ENCODE measurements at places on chromosomes 11 and 22. TPM values are rescaled to one million over a fixed set of nuclear protein-coding genes. Genes with fewer than 3 reads are reported as not detected.

The SLC22A8 gene
- not detected for total RNA-seq

DNA sequence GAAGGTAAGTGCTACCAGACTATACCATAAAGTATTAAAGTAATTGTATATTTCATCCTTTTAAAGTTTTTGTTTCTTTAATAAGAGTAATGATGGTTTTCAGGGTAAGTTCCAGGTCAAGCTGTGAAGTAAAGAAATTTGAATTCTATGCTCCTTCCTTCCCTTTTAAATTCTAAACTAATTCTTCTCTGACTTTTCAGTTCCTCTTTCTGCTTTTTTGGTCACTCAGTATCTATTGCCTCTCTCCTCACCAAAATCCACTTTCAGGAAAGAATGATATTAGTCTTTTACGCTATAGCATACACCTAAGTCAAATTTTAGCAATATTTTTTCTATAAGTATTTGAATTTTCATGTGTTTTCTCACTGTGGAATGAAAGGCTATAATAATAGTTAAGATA, 8.2 kb downstream of the MMP8 start:
- no peaks in the 10 kb centered on the region for H3K4me1 ChIP-seq
- DNase-seq: no peak
- H3K27ac ChIP-seq: no peak overlapping the region
- peaks cover 7% of the 10 kb centered on the region for H3K27me3 ChIP-seq
- H3K4me3 ChIP-seq: no peak overlapping the region
- H3K36me3 ChIP-seq: no peaks in the 10 kb centered on the region

The PANX2 gene
- total RNA-seq: 1.4 TPM

The SHANK2 gene
- total RNA-seq: not detected

The LGR4 gene
- not detected for total RNA-seq

- DNase-seq: no peak
- no peaks in the 10 kb centered on the region for H3K4me1 ChIP-seq
- peaks cover 20% of the 10 kb centered on the region for H3K27me3 ChIP-seq
- H3K4me3 ChIP-seq: no peak overlapping the region
Observed at GRCh38 chr11:120198403-120198786, 12.4 kb upstream of the OAF start.

GRCh38 chr11:122453586-122453985, 201.9 kb upstream of the UBASH3B start:
- no peak overlapping the region for H3K27ac ChIP-seq
- no peaks in the 10 kb centered on the region for H3K4me1 ChIP-seq
- no peaks in the 10 kb centered on the region for H3K36me3 ChIP-seq

DNA sequence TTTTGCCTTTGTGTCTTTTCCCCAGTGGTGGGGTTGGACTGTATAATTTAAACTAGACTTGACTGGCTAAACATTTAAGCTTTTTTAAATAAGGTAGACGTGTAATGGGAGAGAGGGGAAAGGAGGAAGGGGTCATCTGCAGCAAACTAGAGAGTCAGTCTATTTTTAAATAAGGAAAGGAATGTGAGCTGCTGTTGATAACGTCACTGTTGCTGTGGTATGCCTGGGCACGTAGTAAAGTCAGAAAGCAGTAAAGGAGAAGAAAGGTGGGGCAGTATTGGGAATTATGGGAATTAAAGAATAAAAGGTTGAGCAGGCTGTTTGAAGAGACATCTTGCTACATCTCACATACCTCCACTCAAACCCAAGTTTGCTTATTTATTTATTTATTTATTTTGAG, 80.4 kb upstream of the FSHB start:
- DNase-seq: no peak
- no peaks in the 10 kb centered on the region for H3K27me3 ChIP-seq
- H3K27ac ChIP-seq: no peak overlapping the region
- H3K4me3 ChIP-seq: no peak overlapping the region

The IL10RA gene
- total RNA-seq: 86.6 TPM

DNA sequence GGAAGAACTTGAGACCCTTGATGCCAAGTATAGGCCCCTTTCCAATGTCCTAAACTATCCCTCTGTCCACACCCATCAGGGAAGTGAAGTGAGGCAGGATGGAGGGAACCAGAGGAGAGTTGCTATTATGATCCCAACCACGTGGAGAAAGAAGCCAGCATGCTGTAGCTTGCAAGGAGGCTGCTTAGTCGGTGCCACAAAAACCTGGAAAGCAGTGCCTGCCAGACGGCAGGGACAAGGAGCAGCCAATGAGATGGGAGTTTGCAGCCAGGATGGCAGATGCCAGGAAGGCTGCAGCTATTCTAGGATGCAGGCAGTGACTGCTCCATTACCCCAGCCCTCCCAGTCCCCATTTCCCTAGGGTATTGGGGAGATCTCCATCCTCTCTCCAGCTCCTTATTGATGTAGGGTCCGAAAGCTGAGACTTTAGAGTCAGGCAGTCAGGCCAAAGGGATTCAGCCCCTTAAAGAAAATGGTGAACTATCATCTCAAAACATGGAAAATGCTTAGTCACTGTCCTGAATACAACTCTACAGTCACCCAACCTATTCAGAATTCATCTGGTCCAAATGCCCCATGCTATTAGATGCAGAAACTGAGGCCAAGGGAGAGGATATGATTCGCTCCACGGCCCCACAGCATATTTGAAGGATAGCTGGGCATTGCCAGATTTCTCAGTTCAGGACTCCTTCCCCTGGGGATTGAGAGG, 18.4 kb upstream of the LRRC55 start:
- no peaks in the 10 kb centered on the region for H3K4me1 ChIP-seq
- no peaks in the 10 kb centered on the region for H3K36me3 ChIP-seq
- no peak overlapping the region for H3K27ac ChIP-seq
- no peak for DNase-seq
- H3K27me3 ChIP-seq: peaks cover 9% of the 10 kb centered on the region
- no peak overlapping the region for H3K4me3 ChIP-seq

The KRTAP5-6 gene
- not detected for total RNA-seq

The PKNOX2 gene
- not detected for total RNA-seq

The CASP5 gene
- not detected for total RNA-seq

DNA sequence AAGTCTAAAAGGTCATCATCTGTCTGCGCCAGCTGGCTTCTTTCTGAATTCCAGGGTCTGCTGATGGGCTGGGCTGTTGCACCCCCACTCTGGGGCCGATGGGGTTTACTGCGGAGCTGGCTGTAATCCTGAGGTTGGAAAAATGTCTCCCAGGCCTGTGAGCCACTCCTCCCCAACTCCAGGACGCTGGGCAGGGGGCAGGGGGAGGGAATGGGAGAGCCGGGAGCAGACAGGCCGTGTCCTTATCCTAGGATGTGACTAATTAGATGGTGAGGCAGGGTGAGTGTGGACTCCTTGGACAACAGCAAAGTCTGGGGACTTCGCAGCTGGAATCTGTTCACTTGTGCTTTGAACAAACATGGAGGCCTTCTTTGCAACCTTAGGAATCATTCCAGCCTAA, 48.7 kb downstream of the LRRC32 start:
- H3K36me3 ChIP-seq: peaks cover 9% of the 10 kb centered on the region
- no peak overlapping the region for H3K27ac ChIP-seq
- DNase-seq: no peak
- H3K27me3 ChIP-seq: no peaks in the 10 kb centered on the region
- H3K4me3 ChIP-seq: no peak overlapping the region

- no peaks in the 10 kb centered on the region for H3K4me1 ChIP-seq
- no peak overlapping the region for H3K4me3 ChIP-seq
- H3K27ac ChIP-seq: no peak overlapping the region
- H3K36me3 ChIP-seq: no peaks in the 10 kb centered on the region
Observed at GRCh38 chr11:113077379-113077778, 116.2 kb downstream of the NCAM1 start.

DNA sequence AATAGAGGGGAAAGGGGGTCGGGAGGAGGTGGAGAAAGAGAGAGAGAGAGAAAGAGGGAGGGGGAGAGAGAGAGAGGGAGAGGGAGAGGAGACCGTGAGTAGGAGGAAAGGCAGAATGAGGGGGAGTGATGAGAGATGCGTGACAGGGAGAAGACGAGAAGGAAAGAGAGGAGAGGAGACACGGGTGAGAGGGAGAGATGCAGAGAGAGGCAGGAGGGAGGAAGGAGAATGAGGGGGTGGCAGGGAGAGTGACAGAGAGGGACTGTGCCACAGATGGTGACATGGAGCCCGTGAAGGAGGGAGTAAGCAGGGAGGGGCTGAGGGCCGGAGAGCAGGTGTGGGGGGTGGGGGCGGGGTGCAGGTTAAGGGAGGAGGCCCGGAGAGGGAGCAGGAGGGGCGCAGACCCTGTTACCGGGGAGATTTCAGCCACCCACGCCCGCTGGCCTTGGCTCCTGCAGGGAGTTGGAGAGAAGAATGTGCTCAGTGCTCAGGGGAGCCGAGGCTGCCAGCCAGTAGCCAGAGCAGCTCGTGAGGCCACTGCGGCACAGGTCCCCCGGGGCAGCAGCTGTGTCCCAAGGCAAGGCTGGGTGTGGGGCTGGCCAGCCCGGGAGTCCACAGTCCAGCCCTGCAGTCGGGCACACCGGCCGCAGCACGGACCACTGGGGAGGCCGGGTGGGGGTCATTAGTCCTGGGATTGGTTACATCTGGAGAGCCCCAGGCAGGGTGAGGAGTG, at the start of gene SSTR3:
SSTR3 (minus strand) TSS at position 304 of the 733 bp plus-strand sequence. CDS start 4,674 bp downstream, outside the sequence.
- DNase-seq: no peak
- peaks cover 19% of the 10 kb centered on the region for H3K36me3 ChIP-seq
- H3K4me3 ChIP-seq: no peak within 1 kb of the TSS
- peak within 1 kb of the TSS; percentile 21 for H3K27ac ChIP-seq
- peaks cover 23% of the 10 kb centered on the region for H3K4me1 ChIP-seq

DNA sequence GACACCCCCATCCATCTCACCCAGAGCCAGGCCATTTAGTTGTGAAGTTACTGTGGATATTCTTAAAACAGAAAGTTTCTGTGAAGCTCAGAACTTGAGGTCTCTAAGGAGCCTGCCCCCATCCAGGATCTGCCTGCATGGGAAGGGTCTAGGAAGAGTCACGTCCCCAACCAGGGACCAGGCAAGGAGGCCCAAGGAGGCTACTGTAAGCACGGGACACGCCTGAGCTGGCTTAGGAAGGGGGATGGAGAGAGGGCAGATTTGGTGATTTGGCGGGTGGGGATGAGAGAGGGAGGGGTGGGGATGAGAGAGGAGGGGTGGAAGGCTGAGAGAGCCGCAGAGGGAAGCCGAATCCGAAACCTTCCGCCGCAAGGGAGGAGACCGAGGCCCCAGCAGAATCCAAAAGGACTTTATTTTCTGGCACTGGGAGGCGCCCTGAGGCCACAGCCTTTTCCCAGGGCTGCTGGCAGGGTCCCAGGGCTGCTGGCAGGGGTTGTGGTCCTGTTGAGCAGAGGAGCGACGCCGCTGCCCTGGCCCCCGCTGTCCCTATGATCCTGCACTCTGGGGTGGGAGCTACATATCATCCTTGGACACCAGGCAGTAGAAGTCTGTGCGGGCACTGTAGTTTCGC, 9.4 kb downstream of the SIGIRR start:
- H3K4me3 ChIP-seq: peak overlapping the region; percentile 70
- H3K27ac ChIP-seq: peak overlapping the region; percentile 51
- peaks cover 2% of the 10 kb centered on the region for H3K4me1 ChIP-seq
- peaks cover 4% of the 10 kb centered on the region for H3K36me3 ChIP-seq
- H3K27me3 ChIP-seq: no peaks in the 10 kb centered on the region
- no peak for DNase-seq

The CSF2RB gene
- total RNA-seq: 5.2 TPM

DNA sequence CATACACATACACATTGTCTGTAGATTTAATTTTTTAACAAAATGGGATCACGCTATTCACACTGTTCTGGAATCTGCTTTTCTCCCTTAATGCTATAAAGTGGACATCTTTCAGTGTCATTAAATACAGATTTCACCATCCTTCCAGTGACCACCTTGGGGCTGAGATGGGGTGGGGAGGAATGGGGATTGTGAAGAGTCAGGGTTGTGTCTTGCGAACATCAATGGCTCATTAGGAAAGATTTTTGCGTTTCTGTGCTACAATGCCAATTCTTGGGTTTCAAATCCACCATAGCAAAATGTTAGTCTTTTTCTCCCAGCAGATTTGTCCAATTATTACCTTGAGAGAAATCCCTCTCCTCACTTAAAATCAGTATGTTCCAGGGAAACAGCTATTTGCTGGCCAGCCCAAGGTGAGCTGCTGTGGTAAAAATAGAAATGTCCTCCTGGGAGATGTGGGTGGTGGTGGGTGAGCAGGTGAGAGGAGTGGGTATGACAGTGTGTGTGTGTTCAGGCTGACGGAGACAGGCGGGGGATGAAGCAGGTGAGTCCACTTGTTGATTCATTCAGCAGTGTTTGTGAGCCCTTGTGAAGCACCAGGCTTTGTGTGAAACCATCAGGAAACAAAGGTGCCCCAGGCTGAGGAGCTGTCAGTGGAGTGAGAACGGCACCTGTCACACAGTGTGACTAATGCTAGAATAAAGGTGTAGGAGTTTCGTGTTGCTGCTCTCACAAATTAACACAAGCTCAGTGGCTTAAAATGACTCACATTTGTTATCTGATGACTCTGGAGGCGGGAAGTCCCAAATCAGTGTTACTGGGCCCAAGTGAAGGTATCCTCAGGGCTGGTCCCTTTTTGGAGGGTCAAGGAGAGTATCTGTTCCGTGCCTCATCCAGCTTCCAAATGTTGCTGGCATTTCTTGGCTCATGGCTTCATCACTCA, 1.7 kb upstream of the CBX6 start:
- H3K4me3 ChIP-seq: peak overlapping the region; percentile 95
- H3K27me3 ChIP-seq: peaks cover 11% of the 10 kb centered on the region
- H3K27ac ChIP-seq: peak overlapping the region; percentile 87

The FREY1 gene
- total RNA-seq: 1.8 TPM

- H3K27me3 ChIP-seq: no peaks in the 10 kb centered on the region
- peaks cover 3% of the 10 kb centered on the region for H3K4me1 ChIP-seq
- H3K4me3 ChIP-seq: no peak overlapping the region
- H3K36me3 ChIP-seq: peaks cover 8% of the 10 kb centered on the region
- H3K27ac ChIP-seq: no peak overlapping the region
Observed at GRCh38 chr22:19970479-19971275, 29.1 kb upstream of the TXNRD2 start.

- no peaks in the 10 kb centered on the region for H3K36me3 ChIP-seq
- DNase-seq: no peak
- H3K27me3 ChIP-seq: no peaks in the 10 kb centered on the region
- no peaks in the 10 kb centered on the region for H3K4me1 ChIP-seq
- H3K4me3 ChIP-seq: no peak overlapping the region
Observed at GRCh38 chr11:27402450-27402849, 39.4 kb upstream of the CCDC34 start.

The CHRNA10 gene
- 2.7 TPM for total RNA-seq

DNA sequence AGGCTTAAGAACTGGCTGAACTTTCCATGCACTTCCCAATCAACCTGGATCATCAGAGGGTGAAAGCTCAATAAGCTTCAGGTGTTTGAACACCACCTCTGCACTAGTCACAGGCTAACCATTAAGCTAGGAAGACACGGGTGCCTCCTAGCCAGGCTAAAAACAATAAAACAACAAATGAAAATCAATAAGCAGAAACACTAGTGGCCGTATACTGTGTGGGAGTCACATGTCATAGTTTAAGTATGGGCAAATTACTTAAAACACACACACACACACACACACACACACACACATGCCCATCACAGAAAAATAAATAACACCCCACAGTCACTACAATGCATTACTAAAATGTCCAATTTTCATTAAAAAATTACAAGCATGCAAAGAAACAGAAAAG, 85.2 kb downstream of the APOL5 start:
- DNase-seq: no peak
- H3K27me3 ChIP-seq: no peaks in the 10 kb centered on the region
- H3K4me3 ChIP-seq: no peak overlapping the region
- H3K36me3 ChIP-seq: no peaks in the 10 kb centered on the region

GRCh38 chr11:76837696-76838677, 22.7 kb upstream of the ACER3 start:
- H3K4me3 ChIP-seq: no peak overlapping the region
- H3K27me3 ChIP-seq: peaks cover 22% of the 10 kb centered on the region
- DNase-seq: no peak
- no peak overlapping the region for H3K27ac ChIP-seq
- no peaks in the 10 kb centered on the region for H3K36me3 ChIP-seq

- H3K36me3 ChIP-seq: no peaks in the 10 kb centered on the region
- H3K4me3 ChIP-seq: no peak overlapping the region
- H3K4me1 ChIP-seq: no peaks in the 10 kb centered on the region
Observed at GRCh38 chr11:36722421-36722820, 124.4 kb upstream of the RAG2 start.

Data from activated CD4-positive, alpha-beta T cell treated with anti-CD3 and anti-CD28 coated beads, Interleukin-2, amount 10 ng/mL, durations not matched to agents 24 days and 14 days (primary cell).